ENCODE measurements at places on chromosomes 4 and X. TPM values are rescaled to one million over a fixed set of nuclear protein-coding genes. Genes with fewer than 3 reads are reported as not detected.

DNA sequence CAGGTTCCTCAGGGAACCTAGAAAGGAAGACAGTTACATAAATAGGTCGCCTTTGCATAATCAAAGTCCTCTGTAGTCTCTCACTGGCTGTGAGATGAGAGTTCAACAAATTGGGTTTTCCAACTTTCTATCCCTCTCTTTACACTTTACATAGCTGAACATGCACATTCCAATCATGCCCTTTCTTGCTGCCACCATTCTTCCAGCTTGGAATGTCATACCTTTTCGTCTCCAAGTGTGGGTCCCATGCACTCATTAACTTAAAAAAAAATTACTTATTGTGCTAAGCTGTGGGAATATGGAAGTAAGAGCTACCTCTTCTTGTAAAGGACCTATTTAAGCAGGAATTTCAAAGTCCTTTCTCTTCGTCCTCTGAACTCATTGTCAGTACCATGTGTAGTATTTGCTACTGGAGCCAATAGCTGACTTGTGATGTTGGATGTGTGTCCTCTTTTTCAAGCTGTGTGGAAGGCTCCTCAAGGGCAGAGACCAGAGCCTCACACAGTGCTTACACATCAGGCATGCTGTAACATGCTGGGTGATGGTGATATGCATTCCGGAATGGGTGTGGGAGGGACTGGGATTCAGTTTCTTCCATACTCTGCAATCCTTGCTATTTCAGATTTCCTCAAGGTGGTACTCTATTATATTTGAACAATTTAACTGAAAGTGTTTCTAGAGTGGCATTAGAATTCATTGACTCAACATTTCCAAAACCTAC, 7.1 kb downstream of the ENOPH1 start:
- no peaks in the 10 kb centered on the region for H3K36me3 ChIP-seq
- H3K4me3 ChIP-seq = no peak overlapping the region
- H3K4me1 ChIP-seq = peaks cover 10% of the 10 kb centered on the region
- H3K27ac ChIP-seq = no peak overlapping the region
- no peak for DNase-seq

The PRDM5 gene
- total RNA-seq = 4.4 TPM

The NXF3 gene
- 15.1 TPM for total RNA-seq

The SRPX2 gene
- 8.1 TPM for total RNA-seq

The BEND2 gene
- total RNA-seq = not detected

DNA sequence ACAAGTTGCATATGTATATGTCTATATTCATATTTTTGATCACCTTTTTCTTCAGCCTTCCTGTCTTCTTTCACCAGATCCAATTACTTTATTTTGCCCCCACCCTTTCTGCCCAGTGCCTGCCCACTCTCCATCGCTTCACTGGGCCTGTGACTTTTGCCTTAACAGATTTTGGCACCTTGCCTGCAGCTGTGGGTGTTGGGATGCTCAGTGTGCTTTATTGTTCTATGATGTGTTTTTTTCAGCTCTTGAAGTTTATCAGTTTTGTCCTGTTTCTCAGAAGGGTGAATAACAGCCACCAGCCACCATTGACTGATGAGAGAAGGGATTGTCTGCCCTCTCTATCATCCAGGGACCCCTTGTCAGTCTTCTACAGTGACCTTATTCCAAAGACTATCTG, 77.2 kb upstream of the GALNT7 start:
- H3K4me3 ChIP-seq = no peak overlapping the region
- no peak overlapping the region for H3K27ac ChIP-seq
- no peaks in the 10 kb centered on the region for H3K4me1 ChIP-seq
- H3K36me3 ChIP-seq = no peaks in the 10 kb centered on the region
- DNase-seq = no peak
- H3K27me3 ChIP-seq = no peaks in the 10 kb centered on the region

GRCh38 chr4:94722748-94723147, 35.0 kb upstream of the BMPR1B start:
- H3K36me3 ChIP-seq = no peaks in the 10 kb centered on the region
- DNase-seq = no peak
- no peak overlapping the region for H3K4me3 ChIP-seq
- no peaks in the 10 kb centered on the region for H3K27me3 ChIP-seq

The MAP7D2 gene
- 5.3 TPM for total RNA-seq

DNA sequence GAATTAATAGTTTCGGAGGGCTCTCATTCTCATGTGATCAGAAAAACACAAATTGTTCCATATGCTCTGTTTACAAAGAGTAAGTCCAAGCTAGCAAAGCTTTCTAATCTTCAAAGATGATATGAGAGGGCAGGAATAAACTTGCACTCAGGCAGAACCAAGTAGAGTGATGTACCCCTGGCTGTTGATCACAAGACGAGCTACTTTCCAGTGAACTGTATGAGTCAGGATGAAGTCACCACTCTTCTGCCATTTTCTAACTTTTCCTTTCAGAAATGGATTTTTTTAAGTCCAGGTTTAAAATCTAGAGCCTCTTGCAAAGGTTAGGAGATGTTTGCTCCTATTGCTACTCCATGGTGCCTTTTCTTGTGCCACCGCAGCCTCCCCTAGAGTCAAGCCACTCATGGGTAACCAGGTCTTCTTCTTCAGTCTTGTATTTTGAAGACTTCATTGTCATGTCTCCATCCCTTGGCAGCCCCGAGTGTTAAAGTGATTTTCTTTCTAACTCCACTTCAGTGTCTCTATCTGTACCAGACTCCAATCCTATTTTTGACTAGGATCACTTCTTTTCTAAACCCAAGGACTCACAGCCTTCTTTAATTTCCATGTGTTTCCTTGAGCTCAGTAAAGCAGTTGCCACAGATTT, 171.9 kb upstream of the GALNT7 start:
- no peak for DNase-seq
- H3K4me1 ChIP-seq = peaks cover 12% of the 10 kb centered on the region
- H3K36me3 ChIP-seq = no peaks in the 10 kb centered on the region
- no peak overlapping the region for H3K27ac ChIP-seq

DNA sequence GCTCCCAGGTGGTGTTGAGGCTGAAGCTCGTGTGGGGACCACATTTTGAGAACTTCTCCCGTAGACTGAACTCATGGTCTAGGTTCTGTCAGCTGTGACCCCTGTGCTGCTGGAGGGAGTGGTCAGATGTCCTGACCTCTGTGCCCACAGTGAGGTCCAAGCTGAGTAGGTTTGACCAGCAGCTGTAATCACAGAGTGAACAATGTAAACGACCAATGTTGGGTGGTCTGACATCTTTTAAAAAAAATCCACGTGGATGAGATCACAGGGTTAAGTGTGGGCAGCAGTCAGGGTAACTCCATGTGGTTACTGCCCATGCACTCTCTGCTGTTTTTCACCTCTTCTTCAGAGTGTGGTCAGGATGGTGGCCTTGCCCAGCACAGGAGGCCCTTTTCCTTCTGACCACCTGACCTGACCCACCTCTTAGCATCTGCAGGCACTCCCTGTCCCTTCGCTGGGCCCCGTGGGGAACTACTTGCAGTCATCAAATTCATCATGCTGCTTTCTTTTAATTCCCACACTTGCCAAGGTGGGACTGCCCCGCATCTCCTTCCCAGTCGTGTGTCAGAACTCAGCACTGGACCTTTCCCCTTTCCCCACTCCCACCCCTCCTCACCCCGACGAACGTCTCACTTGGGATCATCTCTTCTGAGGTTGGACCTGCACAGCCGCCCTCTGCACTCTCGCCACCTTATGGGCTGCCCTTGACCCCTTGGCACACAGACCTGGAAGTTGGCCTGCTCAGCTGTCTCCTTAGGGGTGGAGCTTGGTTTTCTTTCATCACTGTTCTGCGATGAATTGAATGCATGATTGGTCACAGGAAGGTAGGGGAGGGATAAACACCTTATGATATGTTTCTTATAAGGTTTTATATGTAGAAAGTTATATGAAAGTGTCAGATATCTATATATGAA, 120.1 kb downstream of the PTTG2 start:
- H3K27ac ChIP-seq = peak overlapping the region; percentile 93
- H3K36me3 ChIP-seq = no peaks in the 10 kb centered on the region
- H3K4me3 ChIP-seq = no peak overlapping the region
- DNase-seq = no peak
- no peaks in the 10 kb centered on the region for H3K4me1 ChIP-seq

GRCh38 chr4:148651991-148652390, 209.8 kb upstream of the NR3C2 start:
- no peaks in the 10 kb centered on the region for H3K4me1 ChIP-seq
- no peak overlapping the region for H3K27ac ChIP-seq
- H3K4me3 ChIP-seq = no peak overlapping the region
- no peak for DNase-seq
- no peaks in the 10 kb centered on the region for H3K36me3 ChIP-seq

DNA sequence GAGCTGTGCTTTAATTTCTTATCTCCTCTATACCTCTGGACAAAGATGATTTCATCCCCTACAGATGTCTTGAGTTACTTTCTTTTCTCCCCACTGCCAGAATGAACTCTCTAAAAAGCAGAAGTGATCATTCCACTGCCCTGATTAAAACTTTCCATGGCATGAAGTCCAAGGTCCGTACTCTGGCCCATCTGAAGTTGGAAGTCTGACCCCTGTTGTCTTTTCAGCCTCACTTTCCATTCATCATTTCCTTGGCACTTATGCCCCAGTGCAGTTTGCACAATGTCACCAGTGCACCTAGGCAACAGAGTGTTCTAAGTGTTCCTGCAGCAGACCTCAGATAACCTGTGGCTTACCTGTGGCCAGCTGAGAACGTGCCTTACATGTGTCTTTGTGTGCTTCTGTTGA, 242.4 kb downstream of the FRAS1 start:
- H3K4me3 ChIP-seq = no peak overlapping the region
- no peaks in the 10 kb centered on the region for H3K36me3 ChIP-seq
- H3K27me3 ChIP-seq = no peaks in the 10 kb centered on the region
- H3K27ac ChIP-seq = no peak overlapping the region

The PPP1R2C gene
- total RNA-seq = not detected

GRCh38 chr4:179110356-179110755, 1668.1 kb upstream of the AGA start:
- H3K4me3 ChIP-seq = no peak overlapping the region

The NXF2B gene
- not detected for total RNA-seq

- DNase-seq = no peak
- no peaks in the 10 kb centered on the region for H3K4me1 ChIP-seq
- no peak overlapping the region for H3K4me3 ChIP-seq
- H3K27ac ChIP-seq = no peak overlapping the region
Observed at GRCh38 chr4:47972181-47972580, 44.3 kb downstream of the CNGA1 start.

- H3K4me1 ChIP-seq = no peaks in the 10 kb centered on the region
- H3K27ac ChIP-seq = no peak overlapping the region
- H3K36me3 ChIP-seq = no peaks in the 10 kb centered on the region
- H3K4me3 ChIP-seq = no peak overlapping the region
- H3K27me3 ChIP-seq = no peaks in the 10 kb centered on the region
- no peak for DNase-seq
Observed at GRCh38 chr4:40173470-40173875, 23.4 kb upstream of the RHOH start.

DNA sequence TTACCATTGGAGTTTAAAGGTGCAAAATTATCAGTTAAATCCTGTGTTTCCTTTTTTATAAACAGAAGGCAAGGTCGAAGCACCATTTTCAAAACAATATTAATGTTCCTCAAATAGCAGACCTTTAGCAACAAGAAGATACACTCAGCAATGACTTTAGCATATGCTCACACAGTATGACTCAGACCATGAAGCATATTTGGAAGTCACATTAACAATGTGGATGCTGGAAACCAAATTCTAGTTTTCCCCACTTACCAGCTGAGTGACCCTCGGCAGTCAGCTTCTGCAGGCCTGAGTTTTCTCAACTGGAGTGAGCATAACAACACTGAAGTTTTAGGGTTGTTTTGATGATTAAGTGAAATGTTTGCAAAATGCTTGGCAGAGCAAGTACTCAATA, 130.5 kb downstream of the ANK2 start:
- H3K36me3 ChIP-seq = no peaks in the 10 kb centered on the region
- DNase-seq = no peak
- H3K4me1 ChIP-seq = no peaks in the 10 kb centered on the region
- H3K27ac ChIP-seq = no peak overlapping the region

- DNase-seq = no peak
- H3K36me3 ChIP-seq = no peaks in the 10 kb centered on the region
- no peak overlapping the region for H3K27ac ChIP-seq
- H3K4me3 ChIP-seq = no peak overlapping the region
- H3K27me3 ChIP-seq = no peaks in the 10 kb centered on the region
- H3K4me1 ChIP-seq = no peaks in the 10 kb centered on the region
Observed at GRCh38 chrX:30183554-30183953, 31.8 kb upstream of the MAGEB2 start.

DNA sequence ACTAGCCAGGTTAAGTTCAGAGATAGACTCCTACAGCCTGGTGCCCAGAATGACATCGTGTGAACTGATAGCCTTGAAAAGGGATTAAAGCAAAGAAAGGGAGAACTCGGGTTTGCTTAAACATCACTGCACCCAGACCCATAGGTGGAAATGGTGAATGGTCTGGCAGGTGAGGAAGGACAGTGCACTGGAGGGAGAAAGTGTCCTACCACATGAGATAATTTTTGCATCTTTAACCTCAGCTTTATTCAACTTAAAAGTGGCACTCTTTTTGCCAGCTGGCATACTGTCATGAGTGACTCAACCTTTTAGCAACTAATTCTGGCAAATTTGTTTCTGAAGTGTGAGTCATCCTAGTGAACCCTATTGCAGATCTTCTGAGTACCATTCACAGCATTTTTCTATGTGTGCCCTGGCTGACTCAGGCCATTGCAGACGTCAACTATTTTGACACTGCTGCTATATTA, 53.0 kb upstream of the DAPP1 start:
- H3K27me3 ChIP-seq = no peaks in the 10 kb centered on the region
- H3K4me3 ChIP-seq = no peak overlapping the region
- no peak for DNase-seq
- no peak overlapping the region for H3K27ac ChIP-seq
- no peaks in the 10 kb centered on the region for H3K4me1 ChIP-seq

DNA sequence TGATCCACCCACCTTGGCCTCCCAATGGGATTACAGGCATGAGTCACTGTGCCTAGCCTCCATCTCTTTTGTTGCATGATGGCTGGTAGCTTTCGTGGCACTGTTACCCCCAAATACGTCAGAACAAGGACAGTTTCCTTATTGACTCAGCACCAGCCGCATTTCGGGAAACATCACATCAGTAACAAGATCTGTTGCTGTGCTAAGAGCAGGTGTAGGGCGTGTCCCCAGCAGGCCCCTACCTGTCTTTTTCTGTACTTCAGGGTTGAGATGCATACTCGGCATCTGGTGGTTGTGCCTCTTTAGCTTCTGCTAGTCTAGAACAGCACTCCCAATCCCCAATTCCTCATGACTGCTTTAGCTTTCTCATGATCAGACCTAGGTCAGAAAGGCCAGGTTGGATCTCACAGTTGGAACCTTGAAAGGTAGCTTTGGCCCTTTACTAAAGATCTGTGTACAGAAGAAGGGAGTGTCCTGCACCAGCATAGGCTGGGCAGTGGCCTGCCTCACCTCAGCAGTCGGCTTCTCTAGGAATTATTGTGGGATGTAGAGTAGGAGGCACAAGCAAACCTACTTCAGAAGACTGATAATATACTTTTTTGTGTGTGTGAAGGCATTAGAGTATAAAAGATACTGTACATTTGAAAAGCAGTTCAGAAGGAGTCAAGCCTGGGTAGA, 36.8 kb downstream of the NSD2 start:
- no peak overlapping the region for H3K4me3 ChIP-seq

- no peaks in the 10 kb centered on the region for H3K36me3 ChIP-seq
- no peak overlapping the region for H3K27ac ChIP-seq
- H3K4me1 ChIP-seq = peaks cover 12% of the 10 kb centered on the region
- H3K27me3 ChIP-seq = no peaks in the 10 kb centered on the region
- H3K4me3 ChIP-seq = no peak overlapping the region
Observed at GRCh38 chr4:54677416-54677815, 19.7 kb downstream of the KIT start.
